Sigmoid colon (tissue), 7 donors: ENCODE measurements at places on chromosomes 5 and 9.
A peak's percentile ranks its signal among the peaks of the same experiment; 100 is the strongest.

DNA sequence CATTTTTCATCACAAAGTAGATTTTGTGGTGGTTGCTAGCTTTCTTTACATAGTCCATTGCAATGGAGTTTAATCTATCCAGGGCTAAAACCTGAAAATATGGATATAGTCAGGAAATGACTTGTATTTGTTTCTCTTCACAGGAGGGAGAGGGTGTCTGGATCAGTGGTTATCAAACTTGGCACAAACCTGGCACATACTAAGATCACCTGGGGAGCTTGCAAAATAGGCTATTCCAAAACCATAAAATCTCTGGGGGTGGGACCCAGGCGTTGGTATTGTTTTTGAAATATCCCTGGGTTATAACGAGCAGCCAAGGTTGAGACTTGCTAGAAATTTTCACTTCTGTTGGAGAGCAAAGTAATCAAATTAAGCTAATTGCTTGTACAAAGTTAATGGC lies 179.9 kb downstream of the PCSK1 start:
- DNase-seq, result no peak

- DNase-seq, result no peak
Observed at GRCh38 chr5:20476016-20476415, 488.0 kb upstream of the CDH18 start.

- DNase-seq, result no peak
Observed at GRCh38 chr5:112706446-112707016, 31.2 kb upstream of the APC start.

- DNase-seq, result peak; percentile 62
Observed at GRCh38 chr9:79390781-79391770, 180.7 kb upstream of the TLE4 start.

DNA sequence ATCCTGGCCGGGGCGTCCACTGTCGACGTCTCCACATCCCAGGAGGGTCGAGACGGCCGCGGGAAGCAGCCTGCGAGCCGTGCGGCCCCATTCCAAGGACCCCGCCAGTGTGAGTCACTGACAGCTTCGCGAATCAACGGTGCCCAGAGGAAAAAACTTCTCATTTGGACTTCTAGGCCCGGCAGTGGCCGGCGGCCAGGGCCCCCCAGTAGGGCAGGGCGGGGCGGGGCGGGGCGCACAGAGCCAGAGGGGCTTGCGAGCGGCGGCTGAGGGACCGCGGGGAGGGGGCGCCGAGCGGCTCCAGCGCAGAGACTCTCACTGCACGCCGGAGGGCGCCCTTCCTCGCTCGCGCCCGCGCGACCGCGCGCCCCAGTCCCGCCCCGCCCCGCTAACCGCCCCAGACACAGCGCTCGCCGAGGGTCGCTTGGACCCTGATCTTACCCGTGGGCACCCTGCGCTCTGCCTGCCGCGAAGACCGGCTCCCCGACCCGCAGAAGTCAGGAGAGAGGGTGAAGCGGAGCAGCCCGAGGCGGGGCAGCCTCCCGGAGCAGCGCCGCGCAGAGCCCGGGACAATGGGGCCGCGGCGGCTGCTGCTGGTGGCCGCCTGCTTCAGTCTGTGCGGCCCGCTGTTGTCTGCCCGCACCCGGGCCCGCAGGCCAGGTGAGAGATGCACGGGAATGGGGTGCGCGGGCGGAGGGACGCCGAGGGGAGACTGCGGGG lies at the start of gene F2R:
TSS of gene F2R (plus strand) at position 391 of the 720 bp plus-strand sequence. CDS start at position 573, 182 bp downstream.
- no peak for DNase-seq
